Karpas-422 (cell line): ENCODE measurements at places on chromosomes 12 and 14.

DNA sequence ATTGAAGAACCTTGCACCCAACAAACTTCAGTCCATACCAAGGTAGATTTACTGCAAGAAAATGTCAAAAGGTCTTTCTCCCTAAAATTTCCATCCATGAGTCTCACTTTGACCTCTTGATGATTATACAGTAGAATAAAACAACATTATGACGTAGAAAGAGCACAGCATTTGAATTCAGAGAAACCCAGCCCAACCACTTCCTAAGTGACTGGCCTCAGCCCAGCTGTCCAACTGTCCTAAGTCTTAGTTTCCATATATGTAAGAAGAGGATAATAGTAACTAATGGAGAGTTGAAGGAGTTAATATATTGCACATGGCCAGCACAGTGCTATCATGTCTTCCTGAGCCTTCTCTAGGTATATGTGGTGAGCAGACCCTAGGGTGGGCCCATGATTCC lies 41.0 kb upstream of the NELL2 start:
- H3K4me1 ChIP-seq = no peaks in the 10 kb centered on the region
- no peak overlapping the region for H3K4me3 ChIP-seq
- DNase-seq = no peak
- no peaks in the 10 kb centered on the region for H3K36me3 ChIP-seq

DNA sequence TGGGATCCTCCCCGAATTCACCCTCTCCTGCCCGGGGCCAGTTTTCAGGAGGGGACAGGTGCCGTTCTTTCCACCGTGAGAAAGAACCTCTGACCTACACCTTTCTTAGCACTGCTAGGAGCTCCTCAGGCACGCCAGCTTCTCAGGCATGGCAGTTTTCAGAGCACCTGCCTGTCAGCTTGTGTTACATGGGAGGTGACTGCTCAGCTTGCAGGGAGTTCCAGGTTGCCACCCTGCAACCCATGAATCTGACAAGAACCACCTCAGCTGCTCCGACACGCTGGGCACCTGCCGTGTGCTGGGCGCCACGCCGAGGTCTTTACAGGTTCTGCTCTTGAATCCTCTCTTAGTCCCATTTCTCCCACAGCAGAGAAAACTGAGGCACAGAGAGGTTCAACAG lies 12.9 kb downstream of the BRI3BP start:
- peaks cover 31% of the 10 kb centered on the region for H3K36me3 ChIP-seq
- H3K4me3 ChIP-seq = no peak overlapping the region
- no peak overlapping the region for H3K27ac ChIP-seq
- DNase-seq = no peak

- no peak overlapping the region for H3K27ac ChIP-seq
- no peak for DNase-seq
- no peaks in the 10 kb centered on the region for H3K36me3 ChIP-seq
- no peaks in the 10 kb centered on the region; the same call in 1 of the 2 replicates for H3K27me3 ChIP-seq
Measured at GRCh38 chr12:131536337-131536736, 174.6 kb upstream of the SFSWAP start.

GRCh38 chr12:58412461-58413060 lies 471.2 kb downstream of the ATP23 start:
- H3K27me3 ChIP-seq = no peaks in the 10 kb centered on the region; the same call in 1 of the 2 replicates
- H3K4me3 ChIP-seq = no peak overlapping the region
- no peaks in the 10 kb centered on the region for H3K4me1 ChIP-seq
- no peak overlapping the region for H3K27ac ChIP-seq
- no peaks in the 10 kb centered on the region for H3K36me3 ChIP-seq

DNA sequence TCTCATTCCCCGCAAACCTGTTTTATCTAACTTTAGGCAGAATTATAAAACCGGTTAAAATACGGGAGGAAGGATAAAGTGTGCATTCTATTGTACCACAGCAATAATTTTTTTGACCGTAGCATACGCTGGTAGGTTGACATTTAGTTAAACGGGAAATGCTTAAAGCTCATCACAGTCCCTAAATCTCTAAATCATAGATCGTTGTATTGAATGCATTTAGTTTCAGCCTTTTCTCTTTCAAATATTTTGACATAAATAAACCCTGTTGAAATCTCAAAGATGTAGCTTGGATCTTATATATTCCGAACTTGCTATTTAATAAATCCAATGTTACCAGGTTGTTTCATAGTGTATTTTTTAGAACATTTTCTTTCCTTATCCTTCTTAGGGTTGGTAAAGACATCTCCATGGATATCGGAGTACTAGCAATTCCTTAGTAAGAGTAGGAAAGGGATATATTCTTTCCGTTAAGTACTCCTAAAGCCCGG lies 798 bp downstream of the CLEC2B start:
- no peak overlapping the region for H3K27ac ChIP-seq
- H3K27me3 ChIP-seq = 0 out of 2 replicates have a peak, but pooled peaks cover 2% of the 10 kb centered on the region
- H3K36me3 ChIP-seq = no peaks in the 10 kb centered on the region
- DNase-seq = no peak
